ENCODE measurements at places on chromosomes 1 and 21.
A peak's percentile ranks its signal among the peaks of the same experiment; 100 is the strongest.

- DNase-seq: no peak
These were observed 1.2 kb downstream of the RNASEL start for GRCh38 chr1:182587666-182588499.

- DNase-seq: no peak
These were observed 51.5 kb downstream of the CAPN2 start for GRCh38 chr1:223763881-223764280.

- no peak for DNase-seq
These were observed 73.5 kb downstream of the LRIG2 start for GRCh38 chr1:113146242-113147072.

DNA sequence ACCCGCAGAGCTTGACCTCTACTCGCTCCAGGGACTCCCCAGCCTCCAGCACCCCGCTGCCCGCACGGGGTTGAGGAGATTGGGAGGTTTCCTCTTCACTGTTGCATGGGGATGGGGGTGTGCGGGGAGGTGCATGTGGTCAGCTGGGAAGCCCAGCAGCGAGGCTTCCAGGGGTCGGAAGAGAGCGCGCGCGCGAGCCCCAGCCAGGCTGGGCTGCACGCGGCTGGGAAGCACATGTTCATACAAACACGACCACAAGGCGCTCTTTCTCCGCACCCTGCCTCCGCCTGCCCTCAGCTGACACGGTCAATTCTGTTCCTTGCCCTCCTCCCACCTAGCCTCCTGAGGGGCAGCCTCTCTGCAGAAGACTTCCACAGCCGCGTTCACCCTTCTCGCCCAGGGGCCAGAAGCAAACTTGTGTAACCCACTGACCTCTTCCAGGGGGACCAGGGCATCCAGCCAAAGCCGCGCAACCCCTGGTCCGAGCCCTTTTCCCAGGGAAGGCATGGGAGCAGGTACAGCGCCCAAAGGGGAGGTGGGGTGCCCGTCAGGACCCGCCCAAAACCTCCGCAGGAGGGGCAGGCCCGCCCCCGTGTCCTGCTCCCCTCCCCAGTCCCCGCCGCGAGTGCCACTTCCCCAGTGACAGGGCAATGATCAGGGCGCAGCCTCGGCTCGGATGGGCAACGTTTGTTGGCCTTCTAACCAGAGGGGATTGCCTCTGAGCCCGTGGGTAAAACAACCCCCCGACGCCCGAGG is 1.3 kb downstream of the COL24A1 start:
- no peak for DNase-seq

GRCh38 chr21:14288922-14289321 is 73.0 kb downstream of the RBM11 start:
- DNase-seq: no peak

- no peak for DNase-seq
These were observed at the start of gene FCGR3B for GRCh38 chr1:161631076-161631475. TSS of gene FCGR3B (minus strand) at chr1:161631176. CDS start at chr1:161631094, 82 bp downstream.

DNA sequence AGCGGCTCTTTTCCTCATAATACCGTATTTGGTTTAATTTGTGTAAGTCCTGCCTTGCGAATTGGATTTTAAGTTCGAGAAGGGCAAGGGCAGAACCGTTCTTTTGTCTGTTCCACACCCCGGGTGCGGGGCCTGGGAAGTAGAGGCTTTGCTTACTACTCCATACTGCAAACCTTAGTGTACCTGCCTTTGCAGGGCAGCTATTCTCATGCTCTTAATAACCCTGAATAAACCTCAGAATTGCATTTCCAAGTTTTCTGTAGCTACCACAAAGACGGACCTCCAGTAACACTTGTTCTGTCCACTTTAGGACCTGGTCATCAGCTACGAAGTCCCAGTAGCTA is 657 bp upstream of the HNRNPU start:
- peak; percentile 41 for DNase-seq

GRCh38 chr1:81466961-81467360 is 333.8 kb upstream of the ADGRL2 start:
- DNase-seq: no peak

DNA sequence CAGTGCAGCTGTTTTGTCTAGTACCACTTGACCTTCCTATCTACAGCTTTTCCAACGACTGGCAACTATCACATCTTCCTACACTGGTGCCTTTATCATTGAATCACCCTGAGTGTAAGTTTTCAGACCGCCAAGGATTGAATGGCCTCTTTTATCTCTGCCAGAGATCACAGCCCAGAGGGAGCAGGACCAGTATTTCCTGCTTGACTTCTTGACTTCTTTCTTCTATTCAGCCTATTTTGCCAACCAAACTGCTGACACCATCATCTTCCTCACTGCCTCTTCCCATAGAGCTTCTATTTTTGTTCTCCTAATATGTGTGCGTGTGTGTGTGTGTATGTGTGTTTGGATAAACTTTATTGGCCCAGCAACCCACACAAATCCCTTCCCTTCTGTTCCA is 53.8 kb downstream of the SERBP1 start:
- no peak for DNase-seq

- peak; percentile 89 for DNase-seq
These were observed 637.3 kb downstream of the MATN1 start for GRCh38 chr1:30085811-30086770.

DNA sequence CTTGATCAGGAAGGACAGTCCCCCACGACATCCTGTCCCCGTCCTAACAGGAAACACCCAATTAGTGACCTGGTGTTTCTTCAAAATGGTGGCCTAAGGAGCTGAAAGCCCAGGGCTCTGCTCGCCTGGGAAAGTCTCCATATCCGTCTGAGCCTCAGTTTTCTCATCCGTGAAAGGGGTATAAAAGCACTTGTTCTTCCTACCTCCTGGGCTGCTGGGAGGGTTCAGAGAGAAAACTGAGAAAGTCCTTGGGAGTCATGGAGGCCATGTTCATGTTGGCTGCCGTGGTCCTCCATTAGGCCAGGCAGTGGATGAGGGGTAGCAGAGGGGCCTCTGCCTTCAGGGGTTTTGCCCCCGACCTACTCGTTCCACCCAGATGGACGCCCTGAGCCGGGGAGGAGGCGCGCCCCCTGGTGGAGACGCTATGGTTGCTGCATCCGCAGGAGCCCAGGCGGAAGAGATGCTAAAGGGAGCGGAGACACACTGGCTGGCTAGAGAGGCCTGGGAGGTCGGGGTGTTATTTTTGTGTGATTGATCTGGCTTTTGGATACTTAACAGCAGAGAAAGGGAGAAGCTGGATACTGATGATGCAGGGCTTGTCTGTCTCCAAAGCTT is 113.5 kb downstream of the PRDM2 start:
- no peak for DNase-seq

DNA sequence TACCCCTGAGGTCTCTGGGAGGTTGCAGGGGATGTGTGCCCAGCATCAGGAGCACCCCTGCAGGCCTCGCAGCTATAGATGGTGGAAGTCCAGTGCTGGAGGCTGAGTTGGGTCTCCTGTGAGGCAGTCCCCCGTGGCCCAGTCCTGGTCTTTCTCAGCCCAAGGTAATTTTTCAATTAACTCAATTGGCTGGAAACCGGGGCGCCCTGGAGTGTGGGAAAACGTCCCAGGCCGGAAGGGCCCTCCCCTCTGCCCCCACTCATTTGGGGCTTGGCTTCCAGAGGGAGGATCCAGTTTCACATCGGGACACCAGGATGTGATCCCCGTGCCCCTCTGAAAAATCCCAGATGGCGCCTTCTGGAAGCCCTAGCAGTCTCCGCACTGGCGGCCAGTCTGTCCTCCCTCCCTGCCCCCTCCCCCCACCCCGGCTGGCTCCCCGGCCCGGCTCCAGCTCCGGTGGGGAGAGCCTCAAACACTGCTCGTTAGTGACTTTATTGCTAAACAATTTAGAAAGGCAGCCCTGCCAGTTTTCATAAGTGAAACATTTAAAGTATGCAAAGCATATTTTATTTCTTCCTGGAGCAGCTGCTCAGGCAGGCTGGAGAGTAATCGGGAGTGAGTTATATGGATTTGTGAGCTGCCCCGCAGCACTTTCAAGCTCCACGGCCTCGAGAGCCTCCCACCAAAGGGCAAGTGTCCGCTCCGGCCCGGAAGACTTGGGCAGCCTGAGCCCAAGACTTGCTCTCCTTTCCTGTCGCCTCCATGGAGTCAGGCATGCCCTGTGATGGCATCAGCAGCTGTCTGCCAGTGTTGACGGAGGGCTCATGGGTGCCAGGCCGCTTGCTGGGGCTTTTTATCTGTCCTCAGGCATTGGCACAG is 208.2 kb upstream of the TMEM51 start:
- DNase-seq: no peak

DNA sequence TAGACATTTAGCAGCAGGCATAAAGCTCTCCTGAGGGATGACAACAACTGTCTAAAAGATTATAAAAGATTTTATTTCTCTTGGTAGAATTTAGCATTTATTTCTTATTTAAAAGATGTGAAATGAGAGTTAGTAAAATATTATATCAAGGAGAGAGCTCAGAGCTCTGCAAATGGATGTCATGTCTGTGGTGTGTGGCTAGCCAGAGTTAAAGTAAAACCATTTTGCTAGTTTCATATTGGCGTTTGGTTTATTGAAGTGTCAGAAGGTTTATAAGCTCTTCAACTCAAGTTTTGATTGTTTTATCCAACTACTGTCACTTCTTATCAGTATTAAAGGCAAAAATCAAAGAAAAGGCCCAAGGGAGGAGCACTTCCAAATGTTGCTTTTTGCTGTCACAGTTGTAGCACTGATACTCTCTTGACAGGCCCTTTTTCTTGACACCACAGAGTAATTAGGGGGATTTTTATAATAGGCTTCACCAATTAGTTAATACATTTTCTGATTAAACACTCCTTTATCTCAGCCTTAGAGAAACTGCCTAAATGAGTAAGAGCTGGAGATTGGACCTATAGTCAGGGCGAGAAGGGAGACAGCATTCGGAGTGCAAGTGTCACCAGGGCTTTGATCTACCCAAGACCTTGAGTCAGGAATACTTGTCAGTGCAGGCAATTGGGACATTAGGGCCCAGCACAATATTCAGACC is 233.9 kb downstream of the PTBP2 start:
- no peak for DNase-seq
